Caco-2 (cell line): ENCODE measurements at places on chromosomes 1 and 21. TPM values are rescaled to one million over a fixed set of nuclear protein-coding genes. Genes with fewer than 3 reads are reported as not detected.

Gene FAM76A
- 9.4 and 9.8 TPM in 2 replicates for total RNA-seq

Gene SLAMF7
- total RNA-seq, result not detected in 2 replicates

Gene KMO
- not detected in 2 replicates for total RNA-seq

Gene AIM2
- total RNA-seq, result not detected in 2 replicates

Gene DENND4B
- 78.2 and 79.0 TPM in 2 replicates for total RNA-seq

Gene PGLYRP4
- total RNA-seq, result not detected in 2 replicates

Gene SMCP
- not detected in 2 replicates for total RNA-seq

Gene SERTAD4
- 2.8 and 3.6 TPM in 2 replicates for total RNA-seq

Gene ERICH3
- not detected in 2 replicates for total RNA-seq

Gene SPRR3
- 0.70 and 1.0 TPM in 2 replicates for total RNA-seq

Gene HHAT
- 3.9 and 4.3 TPM in 2 replicates for total RNA-seq

Gene ASAP3
- 10.8 and 12.1 TPM in 2 replicates for total RNA-seq

Gene TGFBR3
- total RNA-seq, result 12.2 and 15.2 TPM in 2 replicates
